ENCODE measurements at places on chromosomes 12 and 14. TPM values are rescaled to one million over a fixed set of nuclear protein-coding genes. Genes with fewer than 3 reads are reported as not detected.

VWF gene
- 1.5 TPM for total RNA-seq

LMNTD1 gene
- total RNA-seq = 0.08 TPM

DNA sequence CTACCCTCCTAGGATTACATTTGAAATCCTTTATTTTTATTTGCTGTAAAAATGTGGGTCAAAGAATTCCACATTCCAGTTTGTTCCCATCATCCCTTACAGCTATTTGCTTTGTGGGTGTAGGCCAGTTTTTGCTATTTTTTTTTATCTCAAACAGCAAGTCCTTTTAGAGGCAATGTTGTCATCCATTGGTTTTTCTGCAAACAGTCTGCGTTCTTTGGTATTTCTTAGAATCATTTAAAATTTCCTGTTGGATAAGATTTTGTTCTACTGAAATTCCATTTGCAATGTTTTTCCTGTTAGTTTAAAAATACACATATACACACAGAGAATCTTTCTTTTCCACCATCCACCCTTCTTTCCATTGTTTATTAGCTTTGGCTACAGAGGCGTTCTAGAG is 53.3 kb upstream of the STK38L start:
- DNase-seq = no peak

DNA sequence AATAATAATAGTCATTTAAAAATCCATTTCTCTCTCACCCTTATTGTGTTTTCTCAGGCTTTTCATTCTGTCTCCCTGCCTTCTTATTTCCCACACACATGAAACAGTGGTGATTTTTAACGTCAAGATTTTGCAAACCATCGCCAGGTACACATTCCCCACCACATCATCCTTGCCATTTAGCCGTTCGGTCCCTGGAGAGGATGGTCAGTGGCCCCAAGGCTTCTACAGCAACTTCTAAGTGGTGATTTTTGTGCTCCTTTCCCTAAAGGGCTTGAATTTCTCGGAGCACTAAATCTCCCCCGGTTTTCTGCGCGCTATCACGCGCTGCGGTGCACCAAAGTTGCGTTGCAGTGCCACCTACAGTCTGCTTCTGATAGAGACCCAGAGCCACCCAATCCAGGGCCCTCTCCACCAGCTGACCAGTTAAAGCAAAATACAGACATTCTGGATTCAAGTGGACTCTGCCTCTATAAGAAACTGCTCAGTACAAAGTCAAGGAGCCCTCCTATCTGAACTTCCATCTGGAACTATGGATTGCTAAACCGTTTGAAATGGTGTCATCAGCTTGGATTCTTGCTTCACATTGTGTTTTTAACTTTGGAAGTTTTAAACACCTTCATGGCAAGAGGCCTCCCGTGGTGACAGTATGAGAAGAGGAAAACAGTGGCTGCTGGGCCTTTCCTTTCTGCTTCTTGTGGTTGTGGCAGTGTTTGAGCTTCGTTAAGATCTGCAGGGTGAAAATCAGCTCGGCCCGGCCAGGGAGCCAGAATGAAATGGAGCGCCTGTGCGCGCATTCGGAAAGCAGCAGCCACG is 234.0 kb downstream of the SPTSSA start:
- DNase-seq = no peak

DNA sequence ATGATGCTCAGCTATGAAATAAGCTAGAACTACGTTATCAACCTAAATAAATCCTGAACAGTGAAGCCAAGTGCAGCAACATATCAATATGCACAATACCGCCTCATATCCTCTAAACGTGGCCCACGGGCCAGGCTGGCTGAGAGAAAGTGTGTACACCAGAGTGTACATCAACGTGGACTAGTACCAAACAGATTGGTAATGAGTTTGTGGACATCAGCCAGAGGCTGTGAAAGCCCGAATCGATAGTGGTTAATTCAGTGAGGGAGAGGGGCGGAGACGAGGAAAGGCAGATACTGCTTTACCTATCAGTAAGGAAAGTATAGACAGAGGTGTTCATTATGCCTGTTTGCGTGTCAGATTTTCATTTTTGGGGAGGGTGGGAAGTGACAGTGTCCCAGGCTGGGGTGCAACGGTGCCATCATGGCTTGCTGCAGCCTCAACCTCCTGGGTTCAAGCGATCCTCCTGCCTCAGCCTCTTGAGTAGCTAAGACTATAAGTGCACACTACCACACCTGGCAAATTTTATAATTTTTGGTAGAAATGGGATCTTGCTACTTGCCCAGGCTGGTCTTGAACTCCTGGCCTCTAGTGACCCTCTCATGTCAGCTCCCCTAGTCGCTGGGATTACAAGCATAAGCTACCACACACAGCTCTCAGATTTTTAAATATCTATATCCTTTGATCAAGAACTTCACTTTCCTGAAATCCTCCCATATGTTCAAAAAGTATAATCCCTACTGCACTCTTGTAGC is 50.1 kb downstream of the ANAPC7 start:
- no peak for DNase-seq

IGF1 gene
- under 0.01 TPM for total RNA-seq

Data from kidney epithelial cell (primary cell).